ENCODE measurements at places on chromosomes 1 and 21. TPM values are rescaled to one million over a fixed set of nuclear protein-coding genes. Genes with fewer than 3 reads are reported as not detected.

Gene CRYBG2
- total RNA-seq = 1.3 TPM

Gene AMPD1
- not detected for total RNA-seq

Gene RIIAD1
- total RNA-seq = not detected

Gene AADACL3
- total RNA-seq = not detected

Gene SERPINC1
- total RNA-seq = 0.15 TPM

Gene TRIM63
- total RNA-seq = not detected

Gene C1orf53
- 4.4 TPM for total RNA-seq

Gene BARHL2
- not detected for total RNA-seq

Gene NUDT4B
- 11.0 TPM for total RNA-seq

Gene ITLN2
- total RNA-seq = not detected

Gene COG2
- 15.3 TPM for total RNA-seq

Gene LTN1
- total RNA-seq = 11.7 TPM

Gene ZMYND12
- 0.34 TPM for total RNA-seq

Gene GIPC2
- 3.0 TPM for total RNA-seq

Gene PEAR1
- total RNA-seq = 24.0 TPM

Gene TMPRSS15
- not detected for total RNA-seq

Gene GPR153
- 3.0 TPM for total RNA-seq

Gene FAM78B
- 0.17 TPM for total RNA-seq

Gene CACNA1S
- total RNA-seq = not detected

Gene AKR7A3
- 0.59 TPM for total RNA-seq

Gene MAP3K21
- total RNA-seq = 0.89 TPM

Gene USP25
- total RNA-seq = 25.2 TPM

Gene SUSD4
- 1.2 TPM for total RNA-seq

Gene ACTL8
- 0.30 TPM for total RNA-seq

Gene SIK1
- not detected for total RNA-seq

Data from bronchus fibroblast of lung (primary cell).